ENCODE measurements at places on chromosomes 16 and 17. TPM values are rescaled to one million over a fixed set of nuclear protein-coding genes. Genes with fewer than 3 reads are reported as not detected.

SHCBP1 gene
- 40.3 TPM for total RNA-seq

KCNJ18 gene
- 0.07 TPM for total RNA-seq

SYNGR3 gene
- 5.0 TPM for total RNA-seq

HOXB4 gene
- total RNA-seq = 0.12 TPM

PIGW gene
- 22.9 TPM for total RNA-seq

GRAPL gene
- total RNA-seq = 0.22 TPM

HS3ST6 gene
- total RNA-seq = 1.1 TPM

TMIGD1 gene
- total RNA-seq = not detected

GDE1 gene
- total RNA-seq = 73.3 TPM

CHST4 gene
- total RNA-seq = 0.13 TPM

CD300LB gene
- not detected for total RNA-seq

SNAI3 gene
- total RNA-seq = 0.17 TPM

EMP2 gene
- 39.3 TPM for total RNA-seq

UTS2R gene
- not detected for total RNA-seq

MYH11 gene
- 0.01 TPM for total RNA-seq

OR1A1 gene
- not detected for total RNA-seq
